CD4-positive, CD25-positive, alpha-beta regulatory T cell (primary cell): ENCODE measurements at places on chromosomes 3 and 15.

- no peak for DNase-seq
- no peak overlapping the region for H3K27ac ChIP-seq
- no peak overlapping the region for H3K4me3 ChIP-seq
- H3K27me3 ChIP-seq = no peaks in the 10 kb centered on the region
- no peaks in the 10 kb centered on the region for H3K36me3 ChIP-seq
- H3K4me1 ChIP-seq = no peaks in the 10 kb centered on the region
Observed at GRCh38 chr3:11055496-11055895, 62.9 kb downstream of the SLC6A1 start.

DNA sequence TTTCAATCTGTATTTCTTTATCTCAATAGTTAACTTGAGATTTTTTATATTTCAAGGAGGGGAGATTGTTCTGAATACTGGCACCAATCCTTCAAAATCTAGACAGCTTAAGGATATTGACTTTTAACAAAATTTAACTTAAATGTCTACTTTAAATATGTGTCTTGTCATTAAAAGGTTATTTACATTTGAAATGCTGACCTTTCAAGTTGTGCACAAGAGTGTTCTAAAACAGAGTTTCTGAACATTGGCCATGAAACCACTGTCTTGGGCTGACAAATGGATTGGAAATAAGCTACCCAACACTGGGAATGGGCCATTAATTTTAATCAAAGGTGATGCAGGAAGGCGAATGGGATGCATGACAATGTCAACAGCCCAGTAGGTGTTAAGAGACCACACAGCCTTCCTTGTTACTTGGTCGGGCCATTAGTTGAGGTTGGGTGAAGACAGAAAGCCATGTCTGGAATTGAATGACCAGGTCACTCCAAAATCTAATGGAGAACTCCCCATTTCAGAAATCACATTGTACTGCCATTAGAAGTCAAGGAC is 128.5 kb downstream of the CDIN1 start:
- no peak overlapping the region for H3K4me3 ChIP-seq
- no peaks in the 10 kb centered on the region for H3K27me3 ChIP-seq
- no peaks in the 10 kb centered on the region for H3K4me1 ChIP-seq
- no peak overlapping the region for H3K27ac ChIP-seq
- no peak for DNase-seq

- H3K36me3 ChIP-seq = no peaks in the 10 kb centered on the region
- no peaks in the 10 kb centered on the region for H3K27me3 ChIP-seq
- DNase-seq = peak; percentile 65
- no peak overlapping the region for H3K4me3 ChIP-seq
- peaks cover 8% of the 10 kb centered on the region for H3K4me1 ChIP-seq
- H3K27ac ChIP-seq = no peak overlapping the region
Observed at GRCh38 chr15:20356444-20356910, 185.1 kb downstream of the GOLGA6L6 start.

- no peaks in the 10 kb centered on the region for H3K27me3 ChIP-seq
- no peaks in the 10 kb centered on the region for H3K4me1 ChIP-seq
- H3K36me3 ChIP-seq = no peaks in the 10 kb centered on the region
- peak; percentile 37 for DNase-seq
- H3K4me3 ChIP-seq = no peak overlapping the region
Observed at GRCh38 chr3:10594915-10595314, 89.5 kb upstream of the ATP2B2 start.

DNA sequence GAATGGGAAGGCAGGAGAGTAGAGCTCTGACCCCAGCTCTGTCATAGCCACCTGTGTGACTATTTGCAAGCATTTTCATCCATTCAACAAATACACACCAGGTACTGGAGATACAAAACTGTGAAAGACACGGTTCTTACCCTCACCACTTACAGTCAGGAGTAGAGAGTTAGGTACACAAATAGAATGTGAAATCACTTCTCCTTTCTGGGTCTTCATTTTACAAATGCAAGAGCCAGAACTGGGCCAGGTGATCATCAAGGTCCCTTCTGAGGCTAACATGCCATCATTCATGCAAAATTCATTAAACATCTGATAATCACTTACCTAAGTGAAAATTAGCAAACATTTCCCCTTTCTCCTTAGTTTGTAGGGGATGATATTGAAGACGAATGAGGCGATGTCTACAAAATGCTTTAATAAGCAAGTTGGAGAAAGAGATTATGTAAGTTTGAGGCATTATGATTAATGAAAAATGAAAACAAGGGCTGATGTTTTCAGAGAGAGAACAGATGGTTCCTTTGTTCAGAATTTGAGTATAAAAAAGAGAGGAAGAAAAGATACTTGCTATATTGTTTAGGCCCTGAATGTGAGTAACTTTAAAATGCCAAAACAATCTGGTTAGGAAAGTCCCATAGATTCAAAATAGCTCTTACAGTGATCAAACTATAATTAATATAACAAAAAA is 88.6 kb downstream of the LPP start:
- no peak overlapping the region for H3K4me3 ChIP-seq
- no peaks in the 10 kb centered on the region for H3K27me3 ChIP-seq
- DNase-seq = no peak
- no peak overlapping the region for H3K27ac ChIP-seq
- H3K36me3 ChIP-seq = peaks cover 4% of the 10 kb centered on the region

- no peak for DNase-seq
- peaks cover 2% of the 10 kb centered on the region for H3K27me3 ChIP-seq
- H3K36me3 ChIP-seq = no peaks in the 10 kb centered on the region
- no peak overlapping the region for H3K27ac ChIP-seq
- H3K4me3 ChIP-seq = no peak overlapping the region
Observed at GRCh38 chr3:124941771-124942170, 7.2 kb upstream of the MUC13 start.
